Hair follicular keratinocyte (primary cell): ENCODE measurements at places on chromosomes 5 and 9. TPM values are rescaled to one million over a fixed set of nuclear protein-coding genes. Genes with fewer than 3 reads are reported as not detected.

The QSOX2 gene
- total RNA-seq = 12.3 and 15.1 TPM in 2 replicates

The PCDHA12 gene
- not detected in 2 replicates for total RNA-seq

The IFNA21 gene
- not detected in 2 replicates for total RNA-seq

The INSL6 gene
- not detected in 2 replicates for total RNA-seq

The ANKRD34B gene
- not detected in 2 replicates for total RNA-seq

The PCDHA13 gene
- total RNA-seq = not detected in 2 replicates

The TBCA gene
- 243 and 314 TPM in 2 replicates for total RNA-seq

The CAVIN4 gene
- total RNA-seq = under 0.01 and 0.08 TPM in 2 replicates

The IFNA4 gene
- not detected in 2 replicates for total RNA-seq

The PCDHA3 gene
- not detected in 2 replicates for total RNA-seq

The FBLL1 gene
- total RNA-seq = 0.15 and 1.7 TPM in 2 replicates

The PRRX2 gene
- total RNA-seq = not detected in 2 replicates

The CAMK2A gene
- total RNA-seq = under 0.01 and 0.08 TPM in 2 replicates

The ALDH1A1 gene
- not detected in 2 replicates for total RNA-seq

The TGFBR1 gene
- 28.3 and 28.7 TPM in 2 replicates for total RNA-seq

The GRM6 gene
- not detected in 2 replicates for total RNA-seq
